Naive thymus-derived CD8-positive, alpha-beta T cell (primary cell): ENCODE measurements at places on chromosomes 6 and 20. TPM values are rescaled to one million over a fixed set of nuclear protein-coding genes. Genes with fewer than 3 reads are reported as not detected.

F13A1 gene
- polyA plus RNA-seq = 0.12 TPM

MYO6 gene
- 0.91 TPM for polyA plus RNA-seq

EPB41L2 gene
- 3.3 TPM for polyA plus RNA-seq

PAX1 gene
- polyA plus RNA-seq = not detected

FAM209A gene
- polyA plus RNA-seq = 0.31 TPM

CTSZ gene
- 2.9 TPM for polyA plus RNA-seq

ARFGEF3 gene
- not detected for polyA plus RNA-seq

DPPA5 gene
- not detected for polyA plus RNA-seq

DEF6 gene
- 196 TPM for polyA plus RNA-seq

TINAG gene
- polyA plus RNA-seq = not detected

MAPK13 gene
- 35.7 TPM for polyA plus RNA-seq

RAB23 gene
- polyA plus RNA-seq = 0.97 TPM

SCP2D1 gene
- not detected for polyA plus RNA-seq

DTNBP1 gene
- polyA plus RNA-seq = 41.5 TPM

HLA-DRB1 gene
- 11.5 TPM for polyA plus RNA-seq

XKR7 gene
- not detected for polyA plus RNA-seq

ETV7 gene
- polyA plus RNA-seq = 0.70 TPM

SUN5 gene
- not detected for polyA plus RNA-seq

CAGE1 gene
- polyA plus RNA-seq = not detected

C20orf144 gene
- polyA plus RNA-seq = not detected
